ENCODE measurements at places on chromosomes 6 and 20.
A peak's percentile ranks its signal among the peaks of the same experiment; 100 is the strongest.

DNA sequence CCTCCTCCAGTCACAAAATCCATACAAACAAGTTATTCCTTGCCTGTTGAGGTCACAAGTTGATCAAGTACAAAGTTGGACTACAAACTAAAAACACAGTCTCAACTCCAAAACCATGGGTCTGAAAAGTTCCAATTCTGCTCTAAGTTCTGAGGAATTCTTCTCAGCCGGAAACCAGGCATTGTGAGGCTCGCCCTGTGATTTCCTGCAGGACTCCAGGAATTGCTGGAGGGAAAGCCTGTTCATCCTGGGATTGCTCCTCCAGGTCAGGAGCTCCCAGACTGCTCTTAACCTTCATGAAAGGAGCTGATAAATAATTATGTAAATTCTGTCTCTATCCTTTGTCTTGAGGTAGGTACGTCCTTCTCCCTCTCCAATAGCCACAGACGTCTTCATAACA is 8.5 kb downstream of the TRAM2 start:
- no peak for DNase-seq

DNA sequence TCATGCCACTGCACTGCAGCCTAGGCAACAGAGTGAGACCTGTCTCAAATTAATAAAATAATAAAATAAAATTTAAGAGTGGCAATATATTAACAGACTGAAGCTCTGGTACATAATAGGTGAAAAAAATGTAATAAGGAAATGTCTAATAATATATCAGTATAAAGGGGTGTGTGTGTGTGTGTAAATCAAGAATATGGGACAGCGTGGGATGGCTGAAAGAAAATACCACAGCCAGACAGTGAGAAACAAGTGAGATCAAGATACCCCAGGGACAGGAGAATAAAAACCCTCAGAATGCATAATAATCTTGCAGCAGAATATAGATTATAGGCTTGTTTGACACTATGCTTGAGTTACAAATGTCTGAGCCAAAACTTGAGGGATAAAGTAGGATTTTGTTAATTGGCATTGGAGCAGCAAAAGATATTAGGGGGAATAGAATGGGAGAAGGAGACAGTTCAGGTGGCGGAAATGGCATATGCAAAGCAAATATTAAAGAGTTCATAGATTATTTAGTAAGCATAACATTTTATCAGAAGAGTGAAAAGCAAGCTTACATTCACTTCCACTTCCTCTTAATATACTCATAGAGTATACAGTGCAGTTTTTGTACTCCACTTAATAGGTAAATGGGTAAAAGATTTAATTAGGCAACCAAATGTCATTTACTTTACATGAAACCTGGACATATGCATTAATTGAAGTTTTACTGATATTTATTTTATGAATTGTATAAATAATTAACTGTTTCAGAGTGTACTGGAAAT is 398.5 kb upstream of the GJE1 start:
- DNase-seq, result no peak

- DNase-seq, result no peak
Measured at GRCh38 chr6:1614448-1615150, 4.9 kb downstream of the FOXC1 start.

DNA sequence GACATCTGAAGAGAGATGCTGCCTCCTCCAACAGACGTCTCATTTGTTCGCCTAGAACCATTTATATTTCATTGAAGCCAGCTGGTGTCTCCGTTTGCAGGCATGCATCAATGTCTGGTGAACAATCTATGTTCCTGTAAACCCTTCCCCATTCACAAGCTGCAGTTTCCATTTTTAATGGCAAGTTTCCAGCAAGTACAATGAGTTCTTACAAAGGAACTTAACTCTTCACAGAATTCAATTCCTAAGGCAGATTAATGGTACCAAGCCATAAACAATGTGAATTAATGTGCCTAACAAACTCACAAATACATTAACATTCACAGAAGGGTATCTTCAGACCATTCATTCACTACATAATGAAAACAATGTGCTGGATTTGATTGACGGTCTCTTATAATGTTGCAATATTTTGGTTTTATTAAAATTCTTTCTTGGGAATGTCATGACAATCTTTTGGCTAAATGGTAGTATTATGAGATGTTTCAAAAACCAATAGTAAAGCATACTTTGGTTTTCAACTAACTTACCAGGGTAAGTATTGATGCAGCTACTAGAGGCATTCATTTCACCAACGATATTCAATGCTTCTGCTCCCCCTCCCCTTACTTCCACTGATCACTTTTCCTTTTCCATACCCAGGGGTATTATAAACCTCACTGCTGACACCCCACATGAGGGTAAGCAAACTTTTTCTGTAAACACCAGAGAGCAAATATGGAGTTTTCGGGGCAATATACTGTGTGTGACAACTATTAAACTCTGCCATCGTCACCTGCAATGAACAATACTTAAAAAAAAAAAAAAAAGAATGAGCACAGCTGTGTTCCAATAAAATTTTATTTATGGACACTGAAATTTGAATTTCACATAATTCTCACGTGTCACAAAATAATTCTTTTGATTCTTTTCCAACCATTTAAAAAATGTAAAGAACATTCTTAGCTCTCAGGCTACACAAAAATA is 4.2 kb downstream of the AKIRIN2 start:
- DNase-seq, result no peak

DNA sequence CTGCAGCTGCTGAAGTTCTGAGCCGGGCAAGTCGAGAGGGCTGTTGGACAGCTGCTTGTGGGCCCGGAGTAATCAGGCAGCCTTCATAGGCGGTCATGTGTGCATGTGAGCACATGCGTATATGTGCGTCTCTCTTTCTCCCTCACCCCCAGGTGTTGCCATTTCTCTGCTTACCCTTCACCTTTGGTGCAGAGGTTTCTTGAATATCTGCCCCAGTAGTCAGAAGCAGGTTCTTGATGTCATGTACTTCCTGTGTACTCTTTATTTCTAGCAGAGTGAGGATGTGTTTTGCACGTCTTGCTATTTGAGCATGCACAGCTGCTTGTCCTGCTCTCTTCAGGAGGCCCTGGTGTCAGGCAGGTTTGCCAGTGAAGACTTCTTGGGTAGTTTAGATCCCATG is 21.2 kb upstream of the MAPK13 start:
- no peak for DNase-seq

GRCh38 chr6:32484614-32484998 is 44.9 kb downstream of the HLA-DRA start:
- DNase-seq, result no peak

- DNase-seq, result no peak
Measured at GRCh38 chr6:152379423-152379822, 257.7 kb downstream of the SYNE1 start.

DNA sequence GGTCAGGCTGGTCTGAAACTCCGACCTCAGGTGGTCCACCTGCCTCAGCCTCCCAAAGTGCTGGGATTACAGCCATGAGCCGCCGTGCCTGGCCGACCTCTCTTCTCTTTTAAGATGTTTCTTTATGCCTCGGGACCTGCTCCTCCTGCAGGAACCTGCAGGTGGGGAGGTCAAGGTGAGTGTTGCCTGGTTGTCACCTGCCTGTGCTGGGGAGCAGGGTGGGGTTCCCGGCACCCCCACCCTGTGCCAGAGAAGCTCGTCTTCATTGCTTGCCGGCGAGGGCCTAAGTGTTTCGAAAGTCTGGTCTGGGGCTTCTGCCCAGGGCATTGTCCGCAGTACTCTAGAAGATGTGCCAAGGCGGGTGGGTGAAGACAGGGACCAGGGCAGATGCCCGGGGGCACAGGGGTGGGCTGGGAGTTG is 36.0 kb downstream of the SYNJ2 start:
- DNase-seq, result no peak

DNA sequence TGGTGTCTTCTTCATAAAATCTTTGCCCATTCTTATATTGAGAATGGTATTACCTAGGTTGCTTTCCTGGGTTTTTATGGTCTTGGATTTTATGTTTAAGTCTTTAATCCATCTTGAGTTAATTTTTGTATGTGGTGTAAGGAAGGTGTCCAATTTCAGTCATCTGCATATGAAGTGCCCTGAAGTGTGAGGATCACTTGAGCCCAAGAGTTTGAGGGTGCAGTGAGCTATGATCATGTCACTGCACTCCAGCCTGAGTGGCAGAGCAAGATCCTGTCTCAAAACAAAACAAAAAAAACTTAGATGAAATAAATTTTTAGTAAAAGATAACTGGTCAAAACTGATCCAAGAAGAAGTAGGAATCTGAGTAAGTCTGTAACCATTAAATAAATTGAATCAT is 215.4 kb downstream of the TBC1D7 start:
- no peak for DNase-seq

DNA sequence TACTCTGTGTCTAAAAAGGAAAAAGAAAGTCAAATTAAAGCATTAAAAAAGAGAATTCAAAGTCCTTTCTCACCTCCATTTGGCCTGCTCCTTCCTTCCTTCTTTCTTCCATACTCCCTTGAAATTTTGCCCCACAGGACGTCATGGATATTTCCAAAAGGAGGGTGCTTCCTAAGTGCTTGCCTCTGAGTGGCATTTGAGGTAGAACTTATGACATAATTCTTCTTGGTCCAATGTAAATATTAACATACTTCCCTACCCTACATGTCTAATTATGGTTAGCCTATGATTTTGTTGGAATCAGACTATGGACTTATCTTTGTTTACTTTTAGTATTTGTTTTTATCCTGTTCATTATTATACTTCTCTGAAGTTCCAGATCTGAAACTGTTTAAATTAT is 132.3 kb downstream of the PFDN4 start:
- no peak for DNase-seq

DNA sequence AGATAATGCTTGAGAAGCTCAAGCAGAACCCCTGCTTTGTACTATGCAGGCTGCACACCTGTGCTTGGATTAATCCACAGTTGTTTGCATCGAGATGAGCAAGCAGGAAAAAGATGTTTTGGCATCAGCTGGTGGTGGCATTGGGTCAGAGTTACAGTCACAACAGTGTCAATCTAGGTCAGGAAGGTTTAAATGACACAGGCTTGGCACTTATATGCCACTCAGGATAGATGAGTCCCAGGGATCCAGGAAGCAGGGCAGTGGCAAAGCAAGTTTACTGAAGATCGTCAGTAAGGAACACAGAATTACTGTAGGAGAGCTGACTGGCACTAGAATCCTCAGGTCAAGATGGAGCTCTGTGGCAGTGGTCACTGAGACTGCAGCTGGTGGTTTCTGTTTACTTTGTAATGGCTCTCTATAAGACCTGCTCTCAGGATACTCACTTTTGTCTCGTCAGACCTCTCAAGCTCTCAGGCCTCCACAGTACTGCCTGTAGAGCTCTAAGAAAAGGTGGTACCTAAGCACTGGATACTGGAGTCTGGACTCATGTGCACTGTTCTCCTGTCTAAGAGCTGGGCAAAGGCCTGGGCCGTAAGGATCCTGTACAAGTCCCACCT is 110.1 kb upstream of the HS3ST5 start:
- DNase-seq, result no peak

GRCh38 chr6:77633471-77633870 is 19.4 kb upstream of the MEI4 start:
- DNase-seq, result no peak

DNA sequence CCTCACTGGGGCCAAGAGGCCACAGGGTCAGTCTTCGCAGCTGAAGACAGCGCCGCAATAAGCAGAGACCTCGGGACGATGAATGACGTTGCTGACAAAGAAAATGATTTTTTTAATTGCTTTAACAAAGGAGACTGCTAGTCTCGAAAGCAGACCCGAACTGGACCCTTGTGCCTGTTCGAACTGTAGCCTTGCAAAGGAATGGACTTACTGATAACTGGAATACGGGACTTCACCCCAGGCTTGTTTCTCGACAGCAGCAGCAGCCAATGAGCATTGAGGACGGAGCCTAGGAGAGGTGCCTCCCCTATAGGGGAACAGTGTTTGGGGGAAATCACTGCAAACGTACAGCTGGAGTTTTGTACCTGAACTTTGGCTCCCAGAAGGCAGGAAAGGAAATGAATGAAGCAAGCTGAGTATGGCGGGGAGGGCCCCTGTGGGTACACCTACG is 1.3 kb upstream of the TAF4 start:
- DNase-seq, result peak; percentile 37

GRCh38 chr6:157599191-157599590 is 218.2 kb downstream of the ZDHHC14 start:
- DNase-seq, result no peak

DNA sequence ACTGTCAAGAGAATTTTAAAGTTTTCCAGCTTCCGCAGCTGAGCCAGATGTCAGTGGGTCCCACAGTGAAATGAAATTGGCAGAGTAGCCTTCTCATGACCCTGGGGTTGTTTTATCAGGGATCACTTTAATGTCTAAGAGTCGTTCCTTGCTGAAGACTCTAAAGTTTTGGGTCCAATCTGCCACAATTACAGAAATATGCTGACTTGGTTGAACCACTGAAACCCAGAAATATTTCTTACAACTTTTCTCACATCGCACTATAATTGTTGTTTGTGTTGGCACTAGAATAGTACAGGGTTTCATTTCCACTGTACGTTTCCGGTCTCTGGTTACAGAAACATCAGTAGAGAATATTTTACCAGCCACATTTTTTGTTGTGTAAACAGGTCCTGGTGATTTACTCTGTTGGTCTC is 109.0 kb downstream of the HMGCLL1 start:
- no peak for DNase-seq

DNA sequence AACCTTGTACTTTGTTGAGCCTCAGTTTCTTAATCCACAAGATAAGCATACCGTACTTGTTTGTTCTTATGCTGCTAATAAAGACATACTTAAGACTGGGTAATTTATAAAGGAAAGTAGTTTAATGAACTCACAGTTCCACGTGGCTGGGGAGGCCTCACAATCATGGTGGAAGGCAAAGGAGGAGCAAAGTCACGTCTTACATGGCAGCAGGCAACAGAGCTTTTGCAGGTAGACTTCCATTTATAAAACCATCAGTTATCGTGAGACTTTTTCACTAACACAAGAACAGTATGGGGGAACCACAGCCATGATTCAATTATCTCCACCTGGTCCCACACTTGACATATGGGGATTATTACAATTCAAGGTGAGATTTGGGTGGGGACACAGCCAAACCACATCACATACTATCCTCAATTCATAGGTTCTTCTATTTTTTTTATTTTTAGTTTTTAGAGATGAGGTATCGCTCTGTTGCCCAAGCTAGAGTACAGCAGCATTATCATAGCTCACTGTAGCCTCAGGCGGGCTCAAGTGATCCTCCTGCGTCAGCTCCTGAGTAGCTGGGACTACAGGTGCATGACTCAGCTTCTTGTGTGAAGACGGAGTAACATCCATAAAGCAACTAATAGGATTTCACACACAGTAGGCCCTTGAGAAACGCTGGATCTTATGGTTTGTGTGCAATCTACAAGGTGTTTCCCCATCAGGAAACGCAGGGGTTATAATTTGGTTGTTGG is 76.7 kb upstream of the IYD start:
- no peak for DNase-seq

DNA sequence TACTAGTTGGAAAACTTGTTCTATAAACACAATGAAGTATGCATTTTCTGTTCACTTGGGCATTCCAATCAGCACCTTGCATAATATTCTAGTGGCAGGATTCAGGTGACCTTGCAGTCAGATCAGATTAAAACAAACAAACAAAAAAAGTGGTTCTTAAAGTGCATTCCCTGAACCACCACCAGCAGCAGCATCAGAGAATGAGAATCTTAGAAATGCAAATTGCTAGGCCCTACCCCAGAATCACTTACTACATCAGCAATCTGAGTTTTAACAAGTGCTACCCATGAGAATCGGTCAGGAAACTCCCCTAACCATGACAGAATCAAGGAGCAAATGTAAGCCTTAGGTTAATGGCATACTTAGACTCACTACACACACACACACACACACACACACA is 41.7 kb downstream of the SNAP25 start:
- no peak for DNase-seq

Data from GM18507 (cell line).